Stimulated activated CD4-positive, alpha-beta T cell treated with anti-CD3 and anti-CD28 coated beads, TNF-alpha, amount 100 ng/mL, for 1 hour (primary cell): ENCODE measurements at places on chromosomes 16 and 17.
A peak's percentile ranks its signal among the peaks of the same experiment; 100 is the strongest.

- DNase-seq = no peak
Observed at GRCh38 chr16:11377154-11377553, 31.9 kb downstream of the RMI2 start.

DNA sequence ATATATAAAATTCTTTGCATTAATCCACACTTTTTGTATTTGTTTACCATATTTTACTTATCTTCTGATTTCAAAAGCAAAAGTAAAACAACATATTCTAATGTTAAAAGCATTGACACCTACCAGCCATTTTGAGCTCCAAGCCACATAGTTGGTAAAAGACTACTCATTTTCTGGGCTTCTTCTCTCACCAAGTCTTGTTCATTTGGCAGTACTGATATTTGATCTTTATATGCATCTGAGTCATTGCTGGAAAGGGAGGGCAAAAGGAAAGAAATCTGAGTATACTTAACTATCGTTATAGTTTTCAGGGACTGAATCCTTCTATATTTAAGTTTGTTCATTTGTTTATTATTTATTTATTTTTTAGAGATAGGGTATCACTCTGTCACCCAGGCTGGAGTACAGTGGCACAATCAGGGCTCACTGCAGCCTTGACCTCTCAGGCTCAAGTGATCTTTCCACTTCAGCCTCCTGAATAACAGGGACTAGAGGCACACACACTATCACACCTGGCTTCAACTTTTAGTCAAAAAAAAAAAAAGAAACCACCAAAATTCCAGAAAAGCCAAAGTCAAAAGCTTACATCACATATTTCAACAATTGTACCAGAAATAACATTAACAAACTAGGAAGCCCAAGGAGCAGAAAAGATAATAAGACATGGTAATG, 121.0 kb upstream of the TOB1 start:
- no peak for DNase-seq

GRCh38 chr16:68605746-68606145, 39.4 kb upstream of the CDH3 start:
- DNase-seq = no peak

DNA sequence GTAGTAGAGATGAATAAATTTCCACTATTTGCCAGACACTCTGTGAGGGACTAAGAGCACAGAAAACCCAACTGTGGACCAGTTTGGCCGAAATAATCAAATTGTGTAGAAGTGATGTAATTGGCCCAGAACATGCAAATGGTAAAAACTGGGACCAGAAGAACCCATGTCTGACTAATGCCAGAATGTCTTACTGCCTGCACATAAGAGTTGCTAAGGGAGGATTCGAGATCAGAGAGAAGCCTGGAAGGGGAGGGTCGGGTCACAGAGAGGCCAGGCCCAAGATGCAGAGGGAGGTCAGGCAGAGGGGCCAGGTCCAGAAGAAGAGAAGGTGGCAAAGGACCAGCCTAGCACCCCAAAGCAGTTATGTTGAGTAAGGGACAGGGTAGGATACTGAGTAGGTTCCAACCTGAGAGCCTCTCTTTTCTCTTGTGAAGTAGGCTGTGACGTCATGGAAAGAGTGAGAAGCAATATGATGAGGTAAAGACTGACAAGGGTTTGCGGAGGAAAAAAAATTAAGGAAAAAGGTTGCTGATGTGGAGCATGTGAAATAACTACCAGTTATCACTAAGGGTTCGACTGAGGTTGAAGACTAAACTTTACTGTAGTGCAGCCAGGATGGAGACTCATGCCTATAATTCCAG, 53.2 kb downstream of the SKAP1 start:
- DNase-seq = no peak

- DNase-seq = no peak
Observed at GRCh38 chr17:5237541-5238016, 2.9 kb upstream of the SCIMP start.

GRCh38 chr17:50021681-50022370, 26.8 kb upstream of the DLX3 start:
- DNase-seq = no peak

- DNase-seq = peak; percentile 58
Observed at GRCh38 chr17:76000016-76000754, 470 bp upstream of the CDK3 start.

DNA sequence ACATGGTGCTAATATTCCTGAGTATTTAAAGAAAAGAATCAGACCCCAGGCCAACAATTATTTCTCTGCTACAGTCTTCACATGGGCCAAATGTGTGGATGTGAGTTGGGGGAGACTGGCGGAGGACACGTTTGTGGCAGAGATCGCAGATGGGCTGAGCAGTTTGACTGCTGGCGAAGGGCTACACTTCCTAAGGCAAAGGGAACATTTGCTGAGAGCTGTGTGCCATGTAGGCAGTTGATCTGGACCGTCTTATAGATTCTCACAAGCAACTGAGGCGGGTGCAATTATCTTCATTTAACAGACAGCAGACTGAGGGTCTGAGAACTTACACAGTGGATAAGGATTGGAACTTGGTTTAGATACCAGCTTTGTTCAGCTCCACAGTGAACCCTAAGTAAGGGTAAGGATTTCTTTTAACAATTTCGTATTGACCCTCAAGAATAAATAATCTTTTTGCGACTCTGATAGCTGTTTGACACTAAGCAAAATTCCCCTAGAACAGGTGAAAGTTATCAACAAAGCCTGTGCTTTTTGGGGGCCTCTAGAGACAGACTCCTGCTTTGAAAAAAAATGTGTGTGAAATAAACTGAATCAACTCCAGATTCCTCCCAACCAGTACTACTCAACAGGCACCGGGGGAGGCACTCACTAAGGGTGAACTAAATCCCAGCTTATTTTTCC, 55.3 kb downstream of the TBX4 start:
- DNase-seq = no peak

GRCh38 chr17:50173335-50173941, 7.6 kb downstream of the SGCA start:
- no peak for DNase-seq

DNA sequence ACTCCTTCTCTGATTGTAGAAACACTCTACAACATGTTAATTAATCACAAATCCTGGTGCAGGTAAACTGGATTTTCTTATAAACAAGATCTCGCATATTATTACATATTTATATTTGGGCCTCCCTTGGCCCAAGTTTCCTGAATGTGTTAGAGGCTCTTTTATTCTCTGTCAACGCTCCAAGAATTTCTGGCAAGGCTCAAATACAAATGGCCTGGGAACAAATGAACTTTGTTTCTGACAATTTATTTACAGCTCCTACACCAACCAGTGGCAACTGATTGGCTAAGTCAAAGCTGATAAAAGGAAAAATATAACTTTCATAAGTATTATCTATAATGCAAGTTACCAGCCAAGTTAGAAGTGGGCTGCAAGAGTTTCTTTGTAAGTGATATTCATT, 64.9 kb upstream of the CORO6 start:
- no peak for DNase-seq

GRCh38 chr16:1244881-1245280, 4.4 kb downstream of the TPSAB1 start:
- no peak for DNase-seq

DNA sequence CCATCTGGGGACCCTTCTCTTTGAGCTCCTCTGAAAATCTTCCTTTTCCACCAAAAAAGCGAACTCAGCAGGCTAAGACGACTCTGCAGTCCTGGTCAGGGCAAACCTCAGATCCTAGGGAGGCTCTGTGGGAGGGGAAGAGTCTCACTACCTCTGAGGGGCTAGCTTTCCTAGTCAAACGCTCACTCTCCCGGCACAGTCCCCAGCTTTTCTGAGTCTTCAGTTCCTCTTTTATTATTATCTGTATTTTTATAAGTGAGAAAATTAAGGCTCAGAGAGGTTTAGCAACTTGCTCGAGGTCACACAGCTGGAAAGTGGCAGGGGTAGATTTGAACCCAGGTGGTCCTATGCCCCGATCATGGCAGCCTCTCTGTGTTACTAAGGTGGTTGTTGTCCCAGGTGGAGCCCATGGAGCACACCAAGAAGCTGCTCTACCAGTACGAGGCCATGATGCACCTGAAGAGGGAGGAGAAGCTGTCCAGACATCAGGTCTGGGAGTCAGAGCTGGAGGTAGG, 9.1 kb upstream of the KATNB1 start:
- no peak for DNase-seq
